ENCODE measurements at places on chromosomes 11 and 22.

DNA sequence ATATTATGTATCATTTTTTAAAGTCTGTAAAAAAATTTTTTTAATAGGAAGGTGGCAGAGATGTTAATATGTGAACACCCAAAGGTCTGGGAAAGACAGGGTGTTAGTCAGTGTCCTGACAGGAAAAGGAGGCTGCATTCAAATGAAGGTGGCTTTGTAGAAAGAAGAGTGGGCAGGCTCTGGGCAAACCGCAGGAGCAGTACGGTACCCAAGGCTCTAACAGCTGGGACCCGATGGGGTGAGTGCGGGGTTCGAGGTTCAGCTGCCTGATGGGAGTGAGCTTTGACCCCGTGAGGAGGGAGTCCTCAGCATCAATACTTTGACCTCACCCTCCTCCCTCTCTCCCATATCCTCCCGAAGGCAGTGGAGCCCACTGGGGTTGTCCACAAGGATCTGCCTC is 142.5 kb downstream of the C11orf91 start:
- DNase-seq = no peak

DNA sequence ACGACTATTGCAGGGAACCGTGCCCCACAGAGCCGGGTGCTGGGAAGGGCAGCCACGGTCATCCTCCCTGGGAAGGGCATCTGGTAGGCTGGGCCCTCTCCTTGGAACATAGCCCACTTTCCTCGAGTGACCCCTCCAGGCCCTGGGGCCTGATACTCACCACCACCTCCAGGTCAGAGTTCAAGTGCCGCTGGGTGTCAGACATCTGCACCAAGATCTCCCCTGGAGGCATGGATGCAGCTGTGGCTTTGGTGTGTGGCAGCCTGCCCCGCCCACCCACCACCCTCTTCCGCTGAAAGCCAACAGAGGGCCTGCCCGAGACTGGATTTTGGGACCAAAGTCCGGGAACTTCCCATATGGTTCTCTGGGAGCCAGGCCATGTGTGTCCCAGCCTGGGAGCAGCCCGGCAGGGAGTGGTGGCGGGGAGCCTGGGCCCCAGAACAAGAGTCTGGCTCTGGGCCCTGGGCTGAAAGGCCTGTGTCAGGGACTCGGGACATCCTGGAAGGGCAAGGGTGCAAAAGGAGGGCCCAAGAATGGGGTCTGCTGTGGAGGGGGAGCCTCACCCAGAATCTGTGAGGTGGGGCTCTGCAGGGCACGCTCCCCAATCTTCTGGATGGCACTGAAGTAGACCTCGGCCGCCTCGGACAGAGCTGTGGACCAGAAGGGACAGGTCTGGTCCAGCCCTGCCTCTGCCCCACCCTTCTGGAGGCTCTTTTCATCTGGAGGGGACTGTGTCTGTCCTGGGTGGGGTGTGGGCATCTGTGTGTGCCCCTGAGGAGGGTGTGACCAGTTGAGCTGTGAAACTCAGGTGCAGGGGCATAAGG is 2.6 kb downstream of the BAIAP2L2 start:
- no peak for DNase-seq

- DNase-seq = no peak
These were observed 452.7 kb upstream of the CNTN5 start for GRCh38 chr11:98568013-98568412.

DNA sequence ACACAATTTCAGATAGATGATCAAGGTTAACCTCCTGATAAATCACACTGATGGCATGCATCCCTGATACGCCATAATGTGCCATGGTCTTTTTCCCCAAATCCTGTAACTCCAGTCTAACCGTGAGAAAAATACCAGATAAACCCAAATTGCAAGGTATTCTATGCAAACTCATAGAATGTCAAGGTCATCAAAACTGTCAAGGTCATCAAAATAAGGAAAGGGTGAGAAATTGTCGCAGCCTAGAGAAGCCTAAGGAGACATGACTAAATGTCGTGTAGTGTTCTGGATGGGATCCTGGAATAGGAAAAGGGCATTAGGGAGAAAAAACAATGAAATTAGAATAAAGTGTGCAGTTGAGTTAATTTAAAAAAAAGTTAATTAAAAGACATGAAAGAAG is 4.7 kb downstream of the TTC12 start:
- no peak for DNase-seq

GRCh38 chr11:134905517-134905916 is 493.5 kb upstream of the B3GAT1 start:
- DNase-seq = no peak

DNA sequence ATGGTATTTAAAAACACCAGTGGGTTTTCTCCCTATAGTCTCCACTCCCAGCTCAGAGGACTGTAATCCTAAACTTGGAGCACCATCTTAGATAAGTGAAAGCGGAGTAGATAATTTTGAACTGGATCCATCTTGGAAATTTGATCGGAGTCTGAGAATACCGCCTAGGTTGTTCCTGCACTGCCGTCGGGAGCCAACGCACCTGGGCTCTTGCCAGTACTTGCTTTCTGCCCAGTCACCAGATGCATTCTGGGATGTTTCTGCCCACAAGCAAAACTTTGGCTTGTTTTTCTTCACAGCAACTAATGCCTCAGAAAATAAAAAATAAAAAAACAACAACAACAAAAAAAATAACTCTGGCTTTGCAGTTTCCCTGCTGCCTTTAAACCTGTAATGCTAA is 113.0 kb upstream of the MTMR2 start:
- DNase-seq = no peak

DNA sequence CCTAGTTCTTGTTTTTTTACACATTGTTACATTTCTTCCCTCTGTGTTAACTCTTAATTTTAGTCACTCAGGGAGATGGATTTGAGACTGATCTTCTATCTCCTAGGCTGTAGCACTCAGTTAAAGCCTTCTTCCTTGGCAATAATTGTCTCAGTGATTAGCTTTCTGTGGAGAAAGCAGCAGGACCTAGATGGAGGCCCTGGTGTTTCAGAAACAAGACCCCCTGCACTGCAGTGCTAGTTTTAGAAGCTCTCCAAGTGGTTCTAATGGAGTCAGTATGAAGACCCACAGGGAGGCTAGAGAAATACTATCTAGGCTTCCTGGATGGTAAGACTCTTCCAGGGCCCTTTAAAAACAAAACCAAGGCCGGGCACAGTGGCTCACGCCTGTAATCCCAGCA is 4.1 kb upstream of the PC start:
- DNase-seq = no peak

DNA sequence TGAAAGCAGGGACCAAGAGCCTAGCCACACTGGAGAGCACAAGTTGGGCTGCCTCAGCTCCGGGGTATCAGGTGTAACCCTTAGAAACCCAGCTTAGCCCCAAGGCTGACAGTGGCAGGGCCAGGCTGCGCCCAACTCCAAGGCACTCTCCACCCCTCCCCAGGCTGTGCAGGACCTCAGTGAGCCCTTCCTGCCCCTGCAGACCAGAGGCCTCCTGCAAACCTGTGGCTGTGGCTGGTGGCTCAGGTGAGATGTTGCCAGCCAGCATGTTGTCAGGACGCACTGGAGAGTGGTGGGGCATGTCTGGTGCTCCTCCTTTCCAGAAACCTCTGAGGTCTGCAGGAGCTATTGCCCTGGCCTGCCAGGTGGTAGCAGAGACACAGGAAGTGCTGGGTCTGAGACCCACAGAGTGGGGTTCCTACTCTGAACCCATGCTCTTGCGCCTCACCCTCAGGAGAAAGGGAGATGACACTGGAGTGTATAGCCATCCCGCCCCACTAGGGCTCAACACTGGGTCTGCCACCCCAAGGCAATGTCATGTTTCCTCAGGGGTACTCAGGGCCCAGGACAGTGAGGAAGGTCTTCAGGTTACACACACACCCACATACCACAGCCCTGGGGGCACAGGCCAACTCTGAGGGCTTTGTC is 2.4 kb upstream of the SCARF2 start:
- DNase-seq = no peak

DNA sequence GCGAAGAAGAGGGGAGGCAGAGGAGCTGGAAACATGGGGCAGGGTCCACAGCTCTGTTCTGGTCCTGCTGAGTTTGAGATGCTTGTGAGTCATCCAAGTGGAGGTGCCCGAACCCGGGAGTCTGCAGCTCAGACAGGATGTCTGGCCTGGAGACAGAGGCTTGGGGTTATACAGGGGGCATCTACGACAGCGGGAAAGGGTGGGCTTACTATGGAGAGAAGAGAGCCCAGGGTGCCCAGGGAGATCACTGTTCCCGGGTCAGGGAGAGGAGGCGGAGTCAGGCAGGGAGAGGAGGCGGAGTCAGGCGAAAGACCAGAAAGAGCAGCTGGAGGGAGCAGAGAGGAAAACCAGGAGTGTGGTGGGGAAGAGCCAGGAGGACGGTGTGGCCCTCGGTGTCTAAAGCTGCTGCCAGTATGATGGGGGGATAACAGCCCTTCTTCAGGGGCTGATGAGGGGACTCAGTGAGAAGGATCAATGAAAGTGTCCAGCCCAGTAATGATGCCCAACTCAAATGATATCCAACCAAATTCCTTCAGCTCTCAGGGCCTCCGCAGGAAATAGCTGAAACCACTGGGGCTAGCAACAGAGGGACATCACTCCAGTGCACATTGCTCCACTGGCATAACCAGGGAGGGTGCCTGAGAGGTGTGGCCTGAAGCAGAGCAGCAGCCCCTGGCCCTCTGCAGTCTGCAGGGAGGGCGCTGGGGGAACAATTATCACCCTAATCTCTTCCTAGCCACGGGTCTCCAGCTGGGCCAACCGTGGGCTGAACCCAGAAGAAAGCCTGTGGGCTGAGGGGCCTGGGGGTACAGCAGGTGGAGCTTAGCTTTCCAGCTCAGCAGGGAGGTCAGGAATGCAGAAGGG is 2.6 kb upstream of the LTBP3 start:
- DNase-seq = no peak

- DNase-seq = no peak
These were observed 37.8 kb downstream of the PLEKHA7 start for GRCh38 chr11:16976379-16976778.

GRCh38 chr11:1777737-1778136 is 14.0 kb upstream of the CTSD start:
- no peak for DNase-seq

DNA sequence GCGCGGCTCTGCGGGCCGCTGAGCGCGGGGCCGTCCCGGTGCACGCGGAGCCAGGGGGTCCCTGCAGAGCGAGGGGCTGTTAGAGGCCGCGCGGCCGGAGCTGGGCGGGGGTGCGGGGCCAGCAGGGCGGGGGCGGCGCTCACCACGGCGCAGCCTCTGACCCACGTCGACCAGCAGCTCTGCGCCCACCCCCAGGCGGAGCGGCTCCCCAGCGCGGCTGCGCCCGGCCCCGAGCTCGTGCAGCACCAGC is 385 bp upstream of the SCO2 start:
- no peak for DNase-seq

DNA sequence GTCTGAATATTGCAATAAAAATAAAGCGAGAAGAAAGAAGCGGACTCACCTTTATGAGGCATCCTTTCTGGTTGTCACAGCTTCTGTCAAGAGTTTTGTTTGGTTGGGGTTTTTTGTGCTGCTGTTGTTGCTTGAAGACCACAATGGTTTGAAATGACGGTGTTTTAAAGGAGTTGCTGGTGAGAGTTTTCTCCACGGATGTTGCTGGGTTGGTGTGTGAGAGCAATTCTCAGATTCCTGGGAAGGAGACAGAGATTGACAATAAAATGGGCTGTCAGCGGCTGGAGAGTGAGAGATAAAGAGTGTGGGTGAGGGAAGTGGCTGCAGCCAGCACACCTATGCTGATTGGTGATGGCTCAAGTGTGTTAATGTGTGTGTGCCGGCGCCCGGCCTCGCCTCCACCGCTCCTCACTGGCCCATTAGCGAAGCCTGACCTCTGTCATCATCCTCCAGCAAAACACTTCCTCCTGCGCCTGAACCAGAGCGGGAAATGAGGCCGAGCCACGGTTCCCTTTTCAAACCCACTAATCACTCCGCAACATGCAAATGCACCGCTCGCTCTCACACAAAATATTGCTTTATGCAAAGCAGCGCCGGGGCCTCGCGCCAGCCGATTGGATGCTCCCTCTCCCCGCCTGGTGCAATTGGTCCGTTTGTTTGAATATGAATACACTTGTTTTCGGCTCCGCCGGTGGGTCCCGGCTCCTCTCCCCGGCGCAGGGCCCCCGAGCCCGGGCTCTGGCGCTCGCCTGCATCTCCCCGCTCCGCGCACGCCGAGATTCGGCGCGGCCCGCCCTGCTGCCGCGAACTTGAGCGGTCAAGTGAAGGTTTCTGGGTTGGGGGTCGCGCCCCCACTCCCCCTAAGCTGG is at the start of gene PAX6:
PAX6 (minus strand) TSS at position 544 of the 869 bp plus-strand sequence. CDS start 4,911 bp downstream, outside the sequence.
- peak; percentile 70 for DNase-seq

DNA sequence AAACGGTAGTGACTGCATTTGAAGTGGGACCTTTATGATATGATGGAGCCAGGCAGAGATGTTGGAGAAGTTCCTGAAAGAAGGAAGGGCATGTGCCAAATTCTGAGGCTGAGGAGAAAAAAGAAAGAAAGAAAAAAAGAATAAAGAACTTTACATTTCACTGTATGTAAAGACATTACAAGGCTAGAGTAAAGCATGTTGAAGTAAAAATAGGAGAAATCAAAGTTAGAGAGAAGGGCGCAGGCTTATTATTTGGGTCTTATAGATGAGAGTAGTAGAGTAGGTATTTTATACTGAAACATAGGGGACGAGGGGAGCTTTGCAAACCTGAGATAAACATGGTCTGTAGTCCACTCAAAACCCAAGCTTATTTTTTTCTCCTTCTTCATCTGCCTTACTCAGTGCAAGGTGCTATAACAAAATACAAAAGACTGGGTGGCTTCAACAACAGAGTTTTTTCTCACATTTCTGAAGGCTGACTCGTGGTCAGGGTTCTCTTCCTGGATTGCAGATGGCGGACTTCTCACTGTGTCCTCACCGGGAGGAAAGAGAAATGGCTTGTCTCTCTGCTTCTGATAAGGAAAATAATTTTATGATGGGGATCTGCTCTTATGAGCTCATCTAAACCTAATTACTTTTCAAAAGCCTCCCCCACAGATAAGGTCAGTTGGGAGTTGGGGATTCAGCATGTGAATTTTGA is 2.7 kb downstream of the HBG1 start:
- DNase-seq = no peak

DNA sequence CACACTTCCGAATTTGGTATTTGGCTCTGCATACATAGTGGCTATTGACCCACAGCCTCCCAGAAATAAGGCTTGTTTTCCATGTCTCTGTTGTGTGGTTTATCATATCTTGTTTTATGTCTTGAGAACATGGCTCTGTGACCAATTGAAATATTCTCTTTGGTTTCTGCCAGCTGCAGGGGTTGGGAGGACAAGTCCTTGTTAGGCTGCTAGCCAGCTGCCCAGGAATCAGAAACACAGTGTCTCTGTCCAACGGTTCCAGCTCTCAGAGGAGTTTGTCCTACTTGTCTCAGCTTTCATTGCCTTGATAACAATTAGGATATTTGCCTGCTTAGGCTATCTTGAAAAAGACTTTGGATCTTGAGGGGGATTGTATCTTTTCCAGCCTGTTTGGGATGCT is 6.0 kb upstream of the SLC7A4 start:
- no peak for DNase-seq

GRCh38 chr11:111185266-111185665 is 60.3 kb upstream of the POU2AF2 start:
- no peak for DNase-seq

DNA sequence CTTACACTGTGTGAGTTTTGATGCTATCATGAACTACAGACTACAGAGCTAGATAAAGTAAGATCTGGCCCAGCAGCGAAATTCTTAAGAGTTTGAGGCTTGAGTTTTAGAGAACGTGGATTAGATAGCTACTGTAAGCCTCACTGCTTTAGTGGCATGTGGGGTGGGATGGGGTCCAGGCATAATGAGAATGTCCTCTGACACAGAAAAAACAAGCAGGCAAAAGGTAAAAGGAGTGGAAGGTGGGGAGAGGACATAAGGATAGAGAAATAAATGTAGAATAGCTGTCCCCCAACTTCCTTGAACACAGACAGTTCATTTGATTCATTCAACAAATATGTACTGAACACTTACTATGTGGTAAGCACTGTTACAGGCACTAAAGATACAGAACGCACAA is 324.5 kb upstream of the PITPNB start:
- no peak for DNase-seq
